ENCODE measurements at places on chromosomes 16 and 17. TPM values are rescaled to one million over a fixed set of nuclear protein-coding genes. Genes with fewer than 3 reads are reported as not detected.

Gene KRT10
- total RNA-seq, result 4.1 TPM

Gene RNU2-1
- not detected for total RNA-seq

Gene PABPN1L
- total RNA-seq, result not detected

Gene SULT1A2
- total RNA-seq, result 0.26 TPM
